ENCODE measurements at places on chromosomes 12 and 14. TPM values are rescaled to one million over a fixed set of nuclear protein-coding genes. Genes with fewer than 3 reads are reported as not detected.

The LRFN5 gene
- 3.6 TPM for total RNA-seq

The MNAT1 gene
- 48.2 TPM for total RNA-seq

The TNFAIP2 gene
- 5.0 TPM for total RNA-seq

The FITM1 gene
- not detected for total RNA-seq

The DACT1 gene
- 9.7 TPM for total RNA-seq

The PUS1 gene
- 11.4 TPM for total RNA-seq

DNA sequence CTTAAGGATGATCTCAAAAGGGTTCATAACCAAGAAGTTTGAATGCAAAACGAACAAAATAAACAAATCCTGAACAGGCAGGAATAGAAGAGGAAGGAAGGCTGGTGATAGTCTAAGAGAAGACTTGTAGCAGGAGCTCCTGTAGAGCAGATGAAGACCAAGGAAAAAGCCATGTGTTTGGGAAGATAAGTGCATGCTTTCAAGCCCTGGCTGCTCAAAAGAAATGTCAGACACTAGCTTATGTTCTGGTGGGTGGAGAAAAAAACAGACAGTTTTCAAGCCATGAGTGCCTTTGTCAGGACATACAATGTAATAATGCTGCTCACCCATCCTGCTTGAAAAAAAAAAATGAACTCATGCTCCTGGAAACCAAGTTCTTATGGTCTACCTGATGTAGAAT lies 27.4 kb downstream of the TAOK3 start:
- no peak overlapping the region for H3K4me3 ChIP-seq
- no peak for DNase-seq
- H3K27ac ChIP-seq: no peak overlapping the region
- H3K4me1 ChIP-seq: peaks cover 4% of the 10 kb centered on the region
- no peaks in the 10 kb centered on the region for H3K27me3 ChIP-seq

DNA sequence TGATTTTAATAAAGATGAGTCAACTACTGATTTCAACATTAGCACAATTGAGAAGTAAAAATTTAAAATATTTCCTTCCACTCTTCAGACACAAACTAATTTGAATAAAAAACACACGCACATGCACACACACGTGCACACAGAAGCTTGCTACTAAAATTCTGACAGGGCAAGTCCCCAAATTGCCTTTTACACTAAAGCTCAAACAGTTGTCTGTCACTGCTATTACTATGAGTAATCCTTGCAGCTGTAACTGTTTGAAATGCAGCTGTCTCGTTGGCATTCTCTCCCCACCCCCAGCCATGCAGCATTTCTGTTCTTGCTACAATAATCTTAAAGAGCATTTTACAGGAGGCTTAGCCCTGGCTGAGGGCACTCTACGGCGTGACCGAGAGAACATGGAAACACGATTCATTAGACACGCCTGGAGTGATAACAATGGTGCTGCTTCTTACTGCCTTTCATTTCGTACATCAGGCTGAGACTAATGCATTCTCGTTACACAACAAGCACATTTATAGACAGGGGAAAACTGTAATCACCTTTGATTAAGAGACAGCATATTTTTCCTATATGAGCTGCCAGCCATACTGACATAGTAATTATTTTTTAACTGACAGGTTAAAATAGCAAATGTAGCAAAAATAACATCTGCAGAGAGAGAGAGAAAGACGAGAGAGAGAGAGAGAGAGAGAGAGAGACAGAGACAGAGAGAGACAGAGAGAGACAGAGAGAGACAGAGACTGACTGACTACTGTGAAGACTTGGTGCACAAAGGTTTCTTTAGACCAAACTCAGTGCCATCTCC lies 153.8 kb downstream of the MED13L start:
- peak overlapping the region; percentile 2 for H3K27ac ChIP-seq
- peak overlapping the region; percentile 44 for H3K4me3 ChIP-seq

- H3K4me3 ChIP-seq: no peak overlapping the region
- peak; percentile 26 for DNase-seq
- H3K36me3 ChIP-seq: peaks cover 20% of the 10 kb centered on the region
- H3K4me1 ChIP-seq: no peaks in the 10 kb centered on the region
- H3K27ac ChIP-seq: no peak overlapping the region
Observed at GRCh38 chr14:60116181-60116580, 24.5 kb downstream of the PCNX4 start.

DNA sequence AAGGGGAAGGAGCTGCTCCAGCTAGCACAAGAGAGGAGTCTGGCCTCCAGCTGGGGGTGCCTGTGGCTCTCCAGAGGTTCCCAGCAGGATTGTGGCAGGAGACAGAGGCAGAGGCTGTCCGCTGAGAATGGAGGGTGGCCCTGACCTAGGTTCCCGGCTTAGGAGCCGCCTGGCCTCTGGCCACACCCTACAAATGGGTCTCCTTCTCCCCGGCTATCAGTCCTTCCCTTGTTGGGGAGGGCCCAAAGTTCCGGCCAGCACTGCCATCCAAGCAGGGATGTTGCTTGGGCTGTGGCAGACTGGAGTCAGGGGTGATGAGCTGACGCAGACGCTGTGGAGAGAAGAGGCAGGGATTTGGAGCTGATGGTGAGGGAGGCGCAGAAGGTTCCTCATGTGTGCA lies 23.1 kb downstream of the SLC6A12 start:
- no peaks in the 10 kb centered on the region for H3K36me3 ChIP-seq
- H3K27me3 ChIP-seq: peaks cover 52% of the 10 kb centered on the region
- H3K4me3 ChIP-seq: no peak overlapping the region
- DNase-seq: no peak

GRCh38 chr14:91394105-91395081 lies 23.2 kb downstream of the CCDC88C start:
- no peak overlapping the region for H3K4me3 ChIP-seq
- H3K4me1 ChIP-seq: no peaks in the 10 kb centered on the region
- no peak overlapping the region for H3K27ac ChIP-seq
- H3K27me3 ChIP-seq: peaks cover 23% of the 10 kb centered on the region
- no peaks in the 10 kb centered on the region for H3K36me3 ChIP-seq

- no peak overlapping the region for H3K27ac ChIP-seq
- no peak overlapping the region for H3K4me3 ChIP-seq
- no peaks in the 10 kb centered on the region for H3K27me3 ChIP-seq
- H3K4me1 ChIP-seq: no peaks in the 10 kb centered on the region
- DNase-seq: no peak
- H3K36me3 ChIP-seq: no peaks in the 10 kb centered on the region
Observed at GRCh38 chr14:65320661-65321308, 91.7 kb upstream of the FUT8 start.

DNA sequence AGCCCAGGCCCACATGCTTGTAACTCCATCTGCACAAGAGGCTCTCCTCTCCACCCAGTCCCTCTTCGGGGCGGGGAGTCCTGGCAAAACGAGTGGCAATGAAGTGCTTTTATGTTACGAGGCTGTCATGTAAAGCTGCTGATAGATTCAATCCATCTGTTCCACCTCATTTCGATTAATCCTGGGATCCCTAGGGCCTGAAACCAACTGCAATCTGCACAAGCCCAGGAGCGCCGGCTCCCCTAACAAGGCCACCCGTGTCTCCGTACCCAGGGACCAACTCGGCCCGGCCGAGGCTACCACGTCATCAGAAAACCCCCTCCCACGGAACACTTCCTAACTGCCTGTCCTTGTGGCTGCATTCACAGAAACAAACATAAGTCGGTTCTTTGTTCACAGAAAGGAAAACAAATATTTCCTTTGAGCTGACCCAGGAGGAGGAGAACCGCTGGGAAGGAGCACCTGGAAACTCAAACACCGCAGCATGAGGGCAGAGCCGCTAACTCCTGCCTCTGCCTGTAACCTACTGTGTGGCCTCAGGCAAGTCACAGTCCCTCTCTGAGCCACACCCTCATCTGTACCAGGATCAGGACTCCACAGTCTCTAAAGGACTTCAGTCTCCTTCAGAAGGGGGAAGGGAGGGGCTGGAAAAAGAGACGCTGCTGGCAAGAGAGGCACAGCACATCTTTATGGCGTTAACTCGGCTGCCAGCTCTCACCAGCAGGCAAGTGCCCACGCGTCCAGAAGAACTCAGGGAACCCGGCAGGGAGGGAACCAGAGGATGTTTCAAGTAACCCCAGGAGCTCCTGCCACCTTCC lies 47.8 kb downstream of the CCDC88C start:
- H3K27ac ChIP-seq: no peak overlapping the region
- H3K4me1 ChIP-seq: no peaks in the 10 kb centered on the region
- no peak overlapping the region for H3K4me3 ChIP-seq
- H3K36me3 ChIP-seq: no peaks in the 10 kb centered on the region
- H3K27me3 ChIP-seq: peaks cover 4% of the 10 kb centered on the region
